ENCODE measurements at places on chromosomes 2 and 18.
A peak's percentile ranks its signal among the peaks of the same experiment; 100 is the strongest.

DNA sequence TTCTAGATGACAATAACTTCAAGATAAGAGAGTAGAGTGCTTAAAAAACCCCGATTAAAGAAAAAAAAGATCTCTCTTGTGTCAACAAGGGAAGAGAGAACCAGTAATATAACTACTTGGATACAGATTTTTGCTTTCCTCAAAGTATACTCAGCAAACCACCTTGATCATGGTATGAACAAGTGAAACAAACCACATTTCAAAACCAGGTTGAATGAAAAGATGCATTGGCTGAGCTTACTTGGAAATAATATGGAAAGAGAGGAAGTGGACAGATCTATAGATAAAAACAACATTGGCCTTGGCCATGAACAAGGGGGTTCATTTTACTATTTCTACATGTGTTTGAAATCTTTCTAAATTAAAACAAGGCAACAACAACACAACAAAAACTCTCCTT, 50.1 kb downstream of the ATP8B1 start:
- no peak for DNase-seq

- DNase-seq = no peak
These were observed 563.6 kb downstream of the SLC4A3 start for GRCh38 chr2:220191031-220191430.

- DNase-seq = peak; percentile 64
These were observed at the start of gene ACOXL for GRCh38 chr2:110732422-110733413. ACOXL (plus strand) TSS chr2:110732573; CDS start chr2:110768390, 35,817 bp downstream.

GRCh38 chr2:81835321-81836000, 1530.9 kb upstream of the LRRTM1 start:
- no peak for DNase-seq

GRCh38 chr18:37571266-37571665, 5.7 kb upstream of the CELF4 start:
- no peak for DNase-seq

GRCh38 chr2:16177671-16178180, 237.4 kb downstream of the MYCN start:
- DNase-seq = no peak

GRCh38 chr2:239278941-239279365, 121.9 kb downstream of the HDAC4 start:
- no peak for DNase-seq

DNA sequence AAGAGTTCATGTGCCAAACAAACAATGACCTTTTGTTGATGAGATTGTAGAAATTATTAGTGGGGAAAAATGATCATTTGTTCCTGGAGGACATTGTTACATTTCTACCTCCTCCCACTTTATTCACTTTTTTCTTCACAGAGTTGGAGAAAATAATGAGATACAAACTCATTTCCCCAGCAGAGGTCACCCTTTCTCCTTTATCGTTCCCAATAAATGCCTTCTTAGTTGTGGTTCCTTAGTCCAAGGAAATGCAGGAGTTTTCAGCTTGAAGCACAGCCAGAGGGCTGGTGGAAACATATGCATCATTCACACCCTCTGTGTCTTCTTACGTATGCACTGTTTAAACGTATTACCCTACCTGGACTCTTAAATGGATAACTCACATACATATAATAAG, 108.8 kb downstream of the SLC4A3 start:
- peak; percentile 45 for DNase-seq

GRCh38 chr2:68799140-68800026, 64.8 kb downstream of the ARHGAP25 start:
- DNase-seq = peak; percentile 82

DNA sequence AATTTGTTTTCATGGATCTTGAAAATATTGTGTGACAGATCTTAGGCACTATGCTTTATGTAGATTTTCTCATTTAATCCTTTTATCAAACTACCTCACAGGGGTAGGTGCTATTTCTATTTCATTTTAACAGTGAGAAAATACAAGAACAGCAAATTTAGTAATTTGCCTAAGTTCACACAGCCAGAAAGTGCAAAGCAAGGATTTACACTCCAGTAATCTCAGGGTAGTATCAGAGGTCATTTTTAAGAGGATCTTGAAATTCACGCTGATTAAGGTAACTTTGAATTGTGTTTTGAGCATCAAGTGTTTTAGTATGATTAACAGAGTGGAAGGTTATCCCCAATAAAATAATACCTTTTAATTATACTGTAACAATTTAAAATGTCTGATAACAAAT, 10.1 kb upstream of the KCNJ3 start:
- DNase-seq = no peak

GRCh38 chr2:99710721-99711120, 220.9 kb upstream of the REV1 start:
- no peak for DNase-seq

DNA sequence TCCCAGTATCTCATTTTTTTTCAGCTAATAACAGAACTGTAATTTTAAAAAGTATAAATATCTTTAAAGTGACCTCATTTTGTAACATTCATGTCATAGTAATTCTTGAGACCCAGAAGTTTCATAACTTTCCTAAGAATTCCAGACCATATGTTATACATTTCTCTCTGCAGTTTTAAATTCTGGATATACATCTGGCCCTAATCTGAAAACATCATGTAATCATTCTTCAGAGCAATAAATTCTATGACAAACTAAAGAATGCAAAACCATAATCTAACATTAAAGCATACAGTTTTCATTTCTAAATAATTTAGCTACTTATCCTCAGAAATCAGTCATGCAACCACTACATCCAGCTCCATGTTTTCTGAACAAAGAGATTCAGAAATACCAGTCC, 198.3 kb upstream of the SLC35G4 start:
- no peak for DNase-seq

DNA sequence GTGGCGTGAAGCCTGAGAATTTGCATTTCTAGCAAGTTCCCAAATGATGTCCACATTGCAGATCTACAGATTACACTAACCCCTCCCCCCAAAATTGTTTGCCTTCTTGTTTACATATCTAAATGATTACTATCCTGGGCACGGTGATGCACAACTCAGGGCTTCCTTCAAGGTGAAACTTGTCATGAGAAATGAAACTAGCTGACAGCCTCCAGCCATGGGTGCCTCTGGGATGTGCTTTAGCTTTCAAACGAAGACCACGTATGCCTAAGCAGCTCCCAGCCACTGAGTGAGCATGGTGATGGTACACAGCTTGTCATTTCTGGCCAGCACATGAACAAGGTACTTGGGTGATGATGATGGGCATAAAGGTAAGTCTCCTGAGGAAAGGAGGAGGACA, 464.8 kb upstream of the DDX18 start:
- DNase-seq = no peak

DNA sequence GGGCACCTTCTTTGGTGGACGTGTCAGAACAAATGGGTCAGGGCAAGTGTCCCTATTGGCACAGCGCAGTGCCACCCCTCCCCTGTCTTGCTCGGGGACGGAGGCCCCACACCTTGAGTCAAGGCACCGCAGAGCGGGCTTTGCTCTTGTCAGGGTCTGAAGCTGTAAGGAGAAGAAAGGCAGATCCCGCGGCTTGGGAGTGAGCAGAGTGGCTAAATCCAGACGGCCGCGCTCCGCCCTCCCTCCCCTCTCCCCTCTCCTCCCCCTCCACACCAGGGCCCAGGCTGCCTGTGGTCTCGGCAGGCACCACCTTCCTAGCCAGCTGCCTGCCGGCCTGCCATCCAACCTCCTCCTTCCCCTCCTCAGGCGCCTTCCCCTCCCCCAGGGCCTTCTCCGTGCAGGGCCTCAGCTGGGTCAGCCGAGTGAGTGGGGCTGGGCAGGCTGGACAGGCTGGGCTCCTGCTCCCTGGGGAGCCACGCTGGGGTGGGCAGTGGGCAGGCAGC, 25.8 kb downstream of the SPEG start:
- DNase-seq = no peak

- no peak for DNase-seq
These were observed 139.4 kb upstream of the HAAO start for GRCh38 chr2:42931818-42932195.

- DNase-seq = no peak
These were observed 28.3 kb downstream of the ACTR3 start for GRCh38 chr2:113918229-113918628.

GRCh38 chr18:7921938-7922587, 354.9 kb downstream of the PTPRM start:
- DNase-seq = no peak

DNA sequence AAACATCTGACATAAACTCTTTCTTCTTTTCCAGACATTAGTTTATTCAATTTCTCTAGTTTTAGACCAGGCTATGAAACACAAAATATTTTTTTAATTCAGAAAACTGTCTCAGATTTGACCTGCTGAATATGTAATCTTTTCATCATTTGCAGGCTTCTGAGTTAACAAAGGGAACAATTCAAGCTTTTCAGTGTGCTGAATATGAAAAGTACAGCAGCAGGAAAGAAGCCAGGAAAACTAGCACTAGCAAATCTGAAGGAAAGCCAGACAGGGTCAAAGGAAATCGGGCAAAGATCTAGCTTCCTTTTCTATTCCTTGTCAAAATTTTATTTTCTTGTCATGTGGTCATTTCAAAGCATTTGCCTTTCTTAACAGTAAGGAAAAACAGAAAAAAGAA, 35.3 kb downstream of the ACVR1C start:
- no peak for DNase-seq

DNA sequence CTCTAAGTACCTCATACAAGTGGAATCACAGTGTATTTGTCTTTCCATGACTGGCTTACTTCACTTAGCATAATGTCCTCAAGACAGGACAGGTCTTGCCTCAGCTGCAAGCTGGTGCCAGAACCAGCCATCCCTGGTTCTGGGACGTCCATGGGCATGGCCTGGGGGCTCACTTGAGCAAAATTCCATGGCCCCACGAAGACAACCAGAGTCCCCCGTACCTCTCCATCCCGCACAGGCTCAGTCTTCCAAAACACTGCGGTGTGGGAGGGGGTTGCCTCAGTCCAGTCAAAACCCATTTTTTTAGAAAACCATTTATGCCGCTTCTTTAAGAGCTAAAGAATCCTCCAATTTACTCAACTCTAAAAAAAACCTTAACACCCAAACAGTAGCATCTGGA, 21.7 kb upstream of the CABLES1 start:
- DNase-seq = no peak

DNA sequence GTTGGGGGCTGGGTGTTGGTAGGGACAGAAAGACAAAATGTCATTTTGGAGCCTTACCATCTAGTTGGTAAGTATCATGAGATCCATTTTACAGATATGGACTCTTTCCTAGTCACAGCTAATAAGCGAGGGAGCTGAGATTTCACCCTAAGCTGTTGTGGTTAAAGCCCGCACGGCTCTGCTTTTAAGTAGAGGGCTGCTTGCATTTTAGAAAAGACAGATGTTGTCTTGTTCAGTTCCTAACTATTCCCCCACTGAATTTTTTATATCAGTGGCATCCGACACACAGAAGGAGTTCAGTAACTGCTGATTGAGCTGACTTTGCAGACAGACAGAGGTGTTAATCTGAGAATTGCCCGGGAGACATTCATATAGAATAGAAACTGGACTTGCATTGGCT, 3.7 kb downstream of the QPCT start:
- no peak for DNase-seq

- DNase-seq = no peak
These were observed 226.8 kb upstream of the LRRTM1 start for GRCh38 chr2:80531319-80531718.

DNA sequence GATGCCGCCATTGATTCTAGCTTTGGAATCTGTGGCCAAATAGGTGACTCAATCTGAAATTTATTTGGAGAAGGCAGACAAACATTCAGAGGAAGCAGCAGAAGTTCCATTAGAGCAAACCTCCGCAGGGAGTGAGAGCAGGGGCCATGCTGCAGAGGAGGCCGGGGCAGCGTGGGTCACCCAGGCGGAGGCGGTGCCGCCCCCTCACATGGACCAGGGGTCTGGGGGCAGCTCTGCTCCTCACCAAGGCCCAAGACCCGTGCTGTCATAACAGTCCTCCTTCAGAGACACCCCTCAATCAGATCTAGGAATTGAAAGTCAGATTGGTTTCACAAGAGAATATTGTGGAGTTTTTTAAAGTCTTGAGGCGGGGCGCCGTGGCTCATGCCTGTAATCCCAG, 92.4 kb downstream of the GBX2 start:
- DNase-seq = no peak

DNA sequence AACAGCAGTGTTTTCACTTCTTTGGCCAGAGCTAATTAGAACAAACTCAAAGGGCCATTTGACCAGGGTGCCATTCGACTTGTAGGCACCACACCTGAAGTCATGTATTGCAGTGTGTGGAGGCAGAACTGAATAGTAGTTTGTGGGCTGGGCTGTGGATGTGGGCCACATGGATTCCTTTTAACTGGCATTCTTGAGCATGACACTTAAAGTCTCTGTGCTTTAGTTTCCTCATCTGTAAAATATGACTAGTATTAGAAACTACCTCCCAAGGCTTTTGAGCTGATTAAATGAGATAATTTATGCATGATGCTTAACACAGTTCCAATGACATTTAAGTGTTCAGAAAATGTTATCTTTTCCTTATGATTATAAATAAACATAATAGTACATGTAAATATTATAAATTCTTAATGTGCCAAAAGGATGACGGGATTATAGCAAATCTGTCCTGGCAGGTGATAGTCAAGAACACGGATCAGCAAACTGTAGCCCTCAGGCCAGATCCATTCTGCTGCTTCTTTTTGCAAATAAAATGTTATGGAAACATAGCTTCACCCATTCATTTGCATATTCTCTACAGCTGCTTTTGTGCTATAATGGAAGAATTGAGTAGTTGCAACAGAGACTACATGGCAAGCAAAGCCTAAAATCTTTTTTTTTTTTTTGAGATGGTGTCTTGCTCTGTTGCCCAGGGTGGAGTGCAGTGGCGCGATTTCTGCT, 36.3 kb upstream of the CCDC68 start:
- DNase-seq = no peak

DNA sequence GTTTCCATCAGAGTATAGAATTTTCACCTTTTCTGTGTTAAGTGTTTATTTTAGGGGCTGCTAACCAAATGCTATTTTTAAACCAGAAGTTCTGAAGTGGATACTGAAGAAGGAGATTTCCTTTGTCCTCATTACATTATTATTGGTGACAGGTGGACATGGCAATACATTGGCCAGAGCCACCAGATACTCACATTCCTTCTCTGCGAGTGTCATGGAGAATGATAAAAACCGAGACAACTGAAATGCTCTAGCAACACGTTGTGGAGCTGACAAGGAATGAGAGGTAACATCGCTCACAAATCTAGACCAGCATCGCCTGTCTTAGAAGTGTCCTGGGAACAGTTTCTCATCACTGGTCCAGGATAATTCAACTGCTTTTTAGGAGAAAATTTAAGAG, 241.2 kb downstream of the IRS1 start:
- DNase-seq = no peak

GRCh38 chr2:63903003-63903402, 61.3 kb downstream of the UGP2 start:
- no peak for DNase-seq

- no peak for DNase-seq
These were observed 86.3 kb downstream of the PTPN4 start for GRCh38 chr2:119846021-119846420.

GRCh38 chr2:217972490-217972889, 30.3 kb downstream of the TNS1 start:
- no peak for DNase-seq

- peak; percentile 83 for DNase-seq
These were observed 55.3 kb downstream of the EDAR start for GRCh38 chr2:108933691-108934117.

- DNase-seq = no peak
These were observed 56.0 kb downstream of the TMEM247 start for GRCh38 chr2:46535360-46535759.

- no peak for DNase-seq
These were observed 6.5 kb downstream of the CHRND start for GRCh38 chr2:232532419-232532818.

GRCh38 chr18:67319109-67319508, 197.4 kb downstream of the DSEL start:
- no peak for DNase-seq

GRCh38 chr2:14996351-14997014, 364.0 kb downstream of the LRATD1 start:
- DNase-seq = no peak
